ENCODE measurements at places on chromosomes 2 and 18.
A peak's percentile ranks its signal among the peaks of the same experiment; 100 is the strongest.

DNA sequence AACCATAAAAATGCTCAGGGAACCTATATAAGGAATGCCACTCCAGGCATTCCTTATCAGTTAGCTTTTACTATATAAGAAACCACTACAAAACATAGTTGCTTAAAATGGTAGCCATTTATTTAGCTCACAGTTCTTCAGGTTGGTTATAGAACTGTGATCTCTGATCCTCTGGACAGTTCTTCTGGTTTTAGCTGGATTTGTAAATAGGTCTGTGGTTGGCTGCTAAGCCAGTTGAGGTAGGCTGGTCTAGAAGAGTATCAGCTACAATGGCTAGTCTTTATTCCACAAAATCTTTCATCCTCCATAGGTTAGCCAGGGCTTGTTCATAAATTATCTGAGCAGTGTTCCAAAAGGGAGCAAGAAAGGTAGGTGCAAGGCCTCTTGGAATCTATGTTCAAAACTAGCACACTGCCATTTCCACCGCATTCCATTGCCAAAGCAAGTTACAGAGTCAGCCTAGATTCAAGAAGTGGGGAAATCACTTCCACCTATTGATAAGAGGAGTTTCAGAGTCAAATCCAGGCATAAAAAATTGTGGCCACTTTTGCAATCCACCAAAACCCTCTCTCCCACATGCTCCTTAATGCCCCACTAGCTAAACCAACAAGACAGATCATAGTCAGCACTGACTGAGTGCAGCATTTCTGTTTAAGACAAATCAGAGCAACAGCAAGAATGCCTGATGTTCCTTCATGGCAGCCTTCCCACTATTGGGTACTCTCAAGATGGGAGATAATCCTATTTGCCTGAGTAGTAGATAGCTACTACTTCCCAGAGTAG is 146.4 kb downstream of the IRS1 start:
- DNase-seq: no peak

- no peak for DNase-seq
Measured at GRCh38 chr2:6770006-6770405, 95.7 kb downstream of the CMPK2 start.

DNA sequence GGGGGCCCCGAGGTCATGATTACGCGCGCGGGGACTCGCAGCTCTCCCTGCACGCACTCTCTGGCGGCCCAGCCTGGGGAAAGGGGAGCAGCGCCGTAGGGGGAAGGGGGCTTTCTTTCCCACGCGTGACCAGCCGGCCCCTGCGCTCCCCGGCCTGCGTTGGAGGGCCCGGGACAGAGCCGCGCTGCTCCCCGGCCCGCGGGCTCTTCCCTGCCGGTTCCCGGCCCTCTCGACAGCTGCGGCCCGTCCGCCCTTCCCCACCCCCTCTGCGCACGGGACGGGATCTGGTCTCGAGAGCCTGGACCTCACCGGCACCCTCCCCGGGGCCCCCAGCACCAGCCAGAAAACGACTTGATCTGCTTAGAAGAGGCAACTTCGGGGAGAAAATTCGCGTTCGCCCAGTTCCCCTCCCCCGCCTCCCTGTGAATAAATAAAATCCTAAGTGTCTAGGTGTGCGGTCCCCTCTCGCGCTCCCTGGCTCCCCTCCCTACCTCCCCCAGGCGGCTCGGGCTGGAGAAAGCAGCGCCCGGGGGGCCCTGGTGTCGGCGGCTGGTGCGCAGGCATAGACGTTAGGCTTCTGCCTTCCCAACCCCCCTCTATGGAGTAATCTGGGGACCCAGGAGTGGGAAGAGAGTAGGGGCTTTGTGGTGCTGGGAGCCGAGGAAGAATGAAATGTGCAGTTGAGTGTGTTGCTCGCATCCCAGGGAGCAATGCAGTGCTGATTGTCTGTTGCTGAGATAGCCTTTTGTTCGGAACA is 803 bp upstream of the FIGN start:
- peak; percentile 35 for DNase-seq

- DNase-seq: no peak
Measured at GRCh38 chr2:135818937-135819610, 17.9 kb downstream of the LCT start.

- DNase-seq: no peak
Measured at GRCh38 chr2:187543488-187543887, 10.7 kb downstream of the TFPI start.

DNA sequence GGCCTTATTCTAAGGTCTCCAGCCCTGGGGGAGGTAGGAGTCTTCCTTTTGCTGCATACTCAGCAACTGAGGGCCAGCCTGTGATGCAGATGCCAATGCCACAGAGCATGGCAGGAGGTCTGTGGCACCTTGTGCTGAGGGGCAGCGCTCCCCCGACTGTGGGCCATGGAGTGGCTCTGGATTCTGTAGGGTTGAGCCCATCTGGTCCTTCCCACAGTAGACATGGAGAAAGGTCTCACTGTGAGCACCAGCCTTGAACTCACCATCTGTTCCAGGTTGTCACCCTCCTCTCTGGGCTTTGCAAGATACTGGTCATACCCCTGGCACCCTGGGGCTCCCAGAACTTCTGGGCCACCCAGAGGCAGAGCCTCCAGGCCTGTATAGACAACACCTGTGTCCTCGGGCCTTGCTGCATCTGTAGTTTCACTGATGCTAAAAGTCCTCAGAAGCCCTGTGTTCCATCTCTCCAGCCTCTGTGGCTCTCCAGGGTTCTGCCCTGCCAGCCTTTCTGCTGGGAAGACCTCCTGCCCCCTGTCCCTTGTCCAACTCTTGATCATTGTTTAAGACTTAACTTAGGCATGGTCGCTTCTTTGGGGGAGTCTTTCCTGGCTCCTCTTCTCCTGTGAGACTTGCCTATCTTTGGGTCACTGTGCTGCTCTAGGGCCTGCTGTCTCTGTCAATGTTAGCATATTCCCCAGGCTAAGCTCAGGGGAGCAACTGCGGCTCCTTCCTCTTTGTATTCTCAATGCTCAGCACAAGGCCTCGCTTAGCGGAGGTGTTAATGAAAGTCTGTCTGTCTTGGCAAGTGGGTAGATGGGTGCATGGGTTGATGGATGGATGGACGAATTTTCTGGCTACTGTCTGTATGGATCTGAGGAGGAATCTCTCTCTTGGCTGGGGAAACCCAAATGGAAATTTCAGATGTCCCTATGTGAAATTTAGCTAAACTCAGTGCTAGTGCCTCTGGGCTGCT is 160.9 kb downstream of the DYSF start:
- no peak for DNase-seq

GRCh38 chr2:227570615-227571014 is 28.1 kb upstream of the SCYGR2 start:
- no peak for DNase-seq

DNA sequence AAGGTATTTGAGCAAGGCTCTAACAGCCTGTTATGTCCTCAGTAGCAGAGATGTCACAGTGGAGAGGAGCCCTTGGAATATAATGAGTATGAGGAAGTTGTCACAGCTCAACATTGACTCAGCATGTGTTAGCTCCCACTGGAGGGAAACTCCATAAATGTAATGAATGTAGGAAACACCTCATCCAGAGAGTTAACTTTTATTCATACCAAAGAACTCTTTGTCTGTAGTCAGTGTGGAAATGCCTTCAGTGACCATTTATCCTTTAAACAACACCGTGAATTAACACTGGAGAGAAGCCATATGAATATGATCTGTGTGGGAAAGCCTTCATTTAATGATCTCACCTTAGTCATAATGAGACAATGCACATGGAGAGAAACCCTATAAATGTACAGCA is 59.7 kb downstream of the CYP1B1 start:
- DNase-seq: no peak

GRCh38 chr2:118902266-118903028 is 39.5 kb upstream of the MARCO start:
- DNase-seq: no peak

GRCh38 chr2:24117902-24118301 is 5.2 kb downstream of the PFN4 start:
- no peak for DNase-seq

- no peak for DNase-seq
Measured at GRCh38 chr2:182672466-182673165, 43.4 kb upstream of the DNAJC10 start.

DNA sequence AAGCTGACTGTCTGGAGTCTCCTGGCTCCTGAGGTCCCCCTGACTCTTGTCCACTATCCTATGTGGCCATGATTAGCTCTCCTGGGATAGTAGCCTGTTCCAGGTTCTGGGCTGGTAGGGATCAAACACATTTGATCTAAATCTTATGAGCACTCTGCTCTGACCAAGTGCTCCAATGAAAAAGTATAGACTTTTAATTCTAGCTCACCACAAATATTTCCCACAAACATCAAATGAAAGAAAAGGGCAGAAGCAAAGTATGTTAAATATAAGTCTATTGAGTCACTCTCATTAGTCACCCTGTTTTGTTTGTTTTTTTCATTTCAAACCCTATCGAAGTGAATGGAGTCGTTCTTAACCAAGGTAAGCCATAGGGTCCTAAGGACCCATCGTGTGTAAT is 39.7 kb upstream of the NEDD4L start:
- DNase-seq: no peak

DNA sequence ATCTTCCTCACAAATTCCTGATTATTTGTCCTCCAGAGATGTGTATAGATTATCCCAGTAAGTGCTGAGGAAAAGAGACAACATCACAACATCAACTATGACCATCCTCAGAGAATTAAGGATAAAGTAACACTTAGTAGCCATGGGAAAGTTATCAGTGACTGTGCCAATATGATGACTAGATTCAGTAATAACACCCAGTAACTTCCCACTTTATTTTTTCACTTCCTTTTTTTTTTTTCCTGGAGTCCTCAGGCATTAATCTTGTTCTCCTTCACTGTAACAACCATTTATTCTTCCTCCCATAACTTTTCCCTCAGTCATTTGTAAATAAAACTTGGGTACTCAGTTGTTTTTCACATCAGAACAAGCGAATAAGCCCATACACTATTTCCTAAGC is 16.7 kb upstream of the PID1 start:
- DNase-seq: no peak

Data from DMS153 (cell line).